SK-MEL-5 (cell line): ENCODE measurements at places on chromosomes 12 and 14.
A peak's percentile ranks its signal among the peaks of the same experiment; 100 is the strongest.

DNA sequence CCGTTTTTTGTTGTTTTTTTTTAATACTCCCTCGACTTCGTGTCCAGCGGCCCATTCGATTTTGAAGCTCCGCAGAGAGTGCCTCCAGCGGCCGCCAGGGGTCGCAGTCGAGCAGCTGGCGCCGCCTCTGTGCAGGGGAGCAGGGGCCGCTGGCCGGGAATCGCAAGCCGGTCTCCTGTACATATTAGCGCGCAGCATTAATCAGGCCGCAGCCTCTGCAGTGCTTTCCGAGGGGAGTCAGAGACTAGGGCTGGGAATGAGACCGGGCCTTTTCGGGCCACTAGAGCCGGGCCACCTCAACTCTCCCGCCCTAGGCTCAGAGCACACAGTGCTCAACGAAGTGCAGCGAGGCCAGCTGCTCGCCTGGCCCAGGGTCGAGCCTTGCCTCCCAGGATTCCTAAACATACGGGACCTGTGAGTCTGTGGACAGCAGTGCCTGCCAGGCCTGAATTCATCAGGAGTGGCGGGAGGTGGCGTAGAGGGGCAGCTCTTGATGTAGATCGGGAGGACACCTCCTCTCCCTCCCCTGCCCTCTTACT, 81.8 kb downstream of the EMP1 start:
- DNase-seq, result peak; percentile 59

DNA sequence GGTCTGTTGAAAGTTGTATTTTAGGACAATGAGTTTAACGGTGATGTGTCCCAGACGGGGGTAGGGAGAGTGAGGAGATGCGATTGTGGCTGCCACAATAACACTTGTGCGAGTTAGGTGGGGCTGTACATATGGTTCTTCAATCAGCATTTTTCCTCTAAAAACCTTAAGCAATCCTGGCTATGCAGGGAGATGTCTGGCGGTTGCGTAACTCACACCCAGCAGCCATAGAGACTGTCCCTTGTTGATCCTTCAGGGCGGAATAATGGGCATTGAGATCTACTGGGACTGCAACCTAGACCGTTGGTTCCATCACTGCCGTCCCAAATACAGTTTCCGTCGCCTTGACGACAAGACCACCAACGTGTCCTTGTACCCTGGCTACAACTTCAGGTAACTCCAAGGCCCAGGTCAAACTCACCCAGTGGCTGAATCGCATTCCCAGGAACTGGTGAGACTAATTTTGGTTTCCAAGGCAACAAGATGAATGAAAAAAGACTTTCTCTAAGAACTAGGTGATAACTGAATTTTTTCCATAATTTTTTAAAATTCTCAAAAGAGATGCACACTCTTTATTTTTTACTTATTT, 34.6 kb downstream of the P2RX7 start:
- no peak for DNase-seq

DNA sequence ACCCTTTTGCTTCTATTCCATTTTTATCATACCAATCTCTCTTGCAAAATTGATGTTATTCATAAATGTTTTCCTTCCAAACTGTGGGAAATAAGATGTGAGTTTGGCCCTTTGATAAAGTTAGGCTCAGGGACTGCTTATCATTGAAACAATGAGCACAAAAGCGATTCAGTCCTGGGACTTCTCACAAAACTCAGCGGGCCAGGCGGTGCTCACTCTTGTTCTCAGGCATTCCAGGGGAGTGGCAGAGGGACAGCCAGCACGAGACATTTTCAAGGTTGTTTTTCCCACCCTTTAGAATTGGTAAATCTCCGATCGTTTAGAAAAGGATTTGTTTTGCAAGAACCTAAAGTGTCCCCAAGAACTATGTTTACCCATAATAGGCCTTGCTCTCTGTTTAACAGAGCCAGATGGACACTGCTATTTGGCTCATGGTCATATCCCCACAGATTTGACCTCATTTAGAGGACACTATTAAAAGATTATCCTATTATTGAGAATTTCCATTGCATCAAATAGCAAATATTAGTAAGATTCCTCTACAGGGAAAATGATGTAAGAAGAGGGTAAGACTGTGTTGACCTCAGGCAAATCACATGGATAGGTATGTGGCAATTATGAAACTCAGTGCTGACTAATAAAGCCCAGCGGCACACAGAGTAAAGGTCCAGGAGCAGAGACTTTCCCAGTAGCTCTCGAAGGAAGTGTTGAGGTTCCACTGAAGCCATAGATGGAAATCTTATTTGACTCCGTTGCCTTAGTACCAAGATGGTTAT, 102.7 kb upstream of the USP44 start:
- DNase-seq, result peak; percentile 16

- DNase-seq, result peak; percentile 30
These were observed 17.2 kb upstream of the NRXN3 start for GRCh38 chr14:78153064-78153341.

GRCh38 chr12:14907953-14908352, 22.3 kb upstream of the MGP start:
- no peak for DNase-seq

- DNase-seq, result no peak
These were observed 3.0 kb downstream of the PACS2 start for GRCh38 chr14:105317546-105317945.

- DNase-seq, result no peak
These were observed 52.5 kb downstream of the BEGAIN start for GRCh38 chr14:100534528-100535286.

DNA sequence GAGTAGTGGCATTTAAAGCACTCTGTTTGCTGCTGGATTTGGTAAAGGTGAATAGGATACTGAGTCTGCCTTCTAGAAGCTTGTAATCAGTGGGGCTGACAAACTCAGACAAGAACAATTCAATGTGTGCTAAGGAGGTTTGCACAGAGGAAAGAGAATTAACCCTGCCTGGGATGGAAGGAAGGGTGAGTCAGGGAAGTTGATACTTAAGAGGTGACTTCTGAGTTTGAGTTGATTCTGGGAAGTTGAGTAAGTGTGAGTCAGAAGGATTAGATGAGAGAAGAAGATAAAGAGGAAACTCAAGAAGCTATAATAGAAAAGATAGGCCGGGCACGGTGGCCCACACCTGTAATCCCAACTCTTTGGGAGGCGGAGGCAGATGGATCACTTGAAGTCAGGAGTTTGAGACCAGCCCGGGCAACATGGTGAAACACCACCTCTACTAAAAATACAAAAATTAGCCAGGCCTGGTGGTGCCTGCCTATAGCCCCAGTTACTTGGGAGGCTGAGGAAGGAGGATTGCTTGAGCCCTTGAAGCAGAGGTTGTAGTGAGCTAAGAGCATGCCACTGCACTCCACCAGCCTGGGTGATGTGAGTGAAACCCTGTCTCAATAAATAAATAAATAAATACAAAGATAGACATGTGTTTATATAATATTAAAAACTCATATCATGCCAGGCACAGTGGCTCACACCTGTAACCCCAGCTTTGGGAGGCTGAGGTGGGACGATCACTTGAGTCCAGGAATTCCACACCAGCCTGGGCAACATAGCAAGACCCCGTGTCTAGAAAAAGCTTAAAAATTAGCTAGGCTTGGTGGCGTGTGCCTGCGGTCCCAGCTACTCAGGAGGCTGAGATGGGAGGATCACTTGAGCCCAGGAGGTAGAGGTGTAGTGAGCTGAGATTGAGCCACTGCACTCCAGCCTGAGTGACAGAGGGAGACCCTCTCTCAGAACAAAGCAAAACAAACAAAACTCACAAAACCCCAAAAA, 126.8 kb upstream of the CPM start:
- DNase-seq, result no peak

DNA sequence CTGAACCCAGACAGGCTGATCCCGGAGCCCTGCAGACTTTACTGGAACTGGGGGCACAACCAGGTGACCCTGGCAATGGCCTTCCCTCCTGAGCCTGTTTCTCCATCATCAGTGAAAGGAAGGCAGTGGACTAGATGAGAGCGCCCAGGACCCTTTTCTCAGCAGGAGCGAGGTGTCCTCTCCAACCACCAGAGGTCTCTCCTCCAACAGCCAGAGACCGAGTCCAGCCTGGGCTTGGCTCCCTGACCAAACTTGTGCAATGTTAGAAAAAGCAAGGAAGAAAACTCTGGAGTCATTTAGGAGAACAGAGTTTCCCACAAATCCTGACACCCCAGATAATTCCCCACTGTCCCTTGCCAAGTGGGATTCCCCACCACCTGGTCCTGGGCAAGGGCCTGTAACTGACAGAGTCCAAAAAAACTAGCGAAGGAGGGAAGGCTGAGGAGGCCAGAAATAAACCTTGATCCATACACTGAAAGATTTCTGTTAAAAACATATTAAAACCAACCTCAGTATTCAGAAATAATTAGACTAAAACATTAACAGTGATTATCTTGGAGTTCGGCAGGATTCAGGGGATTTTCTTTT, 9.0 kb downstream of the RPS6KL1 start:
- DNase-seq, result peak; percentile 83

DNA sequence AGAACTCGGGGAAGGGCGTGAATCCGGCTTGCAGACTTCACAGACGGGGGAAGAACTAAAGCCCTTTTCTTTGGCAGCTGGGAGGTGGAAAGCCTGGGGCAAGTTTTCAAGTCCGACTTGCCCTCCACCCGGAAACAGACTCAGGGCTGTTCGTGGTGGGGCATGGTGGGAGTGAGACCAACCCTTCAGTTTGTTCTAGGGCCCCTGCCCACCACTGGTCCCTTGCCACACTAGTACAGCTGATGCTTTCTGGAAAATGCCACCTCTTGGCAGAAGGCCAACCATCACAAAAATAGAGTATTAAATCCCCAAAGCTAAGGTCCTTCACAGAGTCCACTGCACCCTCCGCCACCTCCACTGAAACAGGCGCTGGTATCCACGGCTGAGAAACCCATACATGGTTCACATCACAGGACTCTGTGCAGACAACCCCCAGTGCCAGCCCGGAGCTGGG, 50.4 kb upstream of the DDX11 start:
- DNase-seq, result peak; percentile 41

GRCh38 chr14:104553166-104554087, 26.1 kb upstream of the C14orf180 start:
- DNase-seq, result no peak

GRCh38 chr14:54471641-54472040, 17.1 kb downstream of the GMFB start:
- no peak for DNase-seq

GRCh38 chr12:61857968-61858367, 402.2 kb upstream of the USP15 start:
- no peak for DNase-seq

GRCh38 chr12:3135522-3136461, 58.6 kb downstream of the TSPAN9 start:
- DNase-seq, result peak; percentile 79

- DNase-seq, result no peak
These were observed 8.6 kb upstream of the ANKRD9 start for GRCh38 chr14:102518063-102518648.

- no peak for DNase-seq
These were observed 120.8 kb downstream of the PTCSC3 start for GRCh38 chr14:36055681-36056225.

DNA sequence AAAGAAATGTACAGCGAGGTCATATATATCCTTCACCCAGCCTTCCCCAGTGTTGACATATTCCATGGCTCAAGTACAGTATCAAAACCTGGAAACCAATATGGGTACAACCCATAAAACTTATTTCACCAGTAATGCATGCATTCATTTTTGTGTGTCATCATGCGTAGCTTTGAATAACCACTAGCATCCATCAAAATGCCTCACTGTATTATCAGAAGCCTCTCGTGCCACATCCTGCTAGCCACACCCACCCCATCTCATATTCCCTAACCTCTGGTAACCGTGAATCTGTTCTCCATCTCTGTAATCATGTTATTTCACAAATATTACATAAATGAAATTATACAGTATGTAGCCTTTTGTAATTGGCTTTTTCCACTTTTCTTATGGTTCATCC, 314.3 kb downstream of the RAD51B start:
- no peak for DNase-seq

- DNase-seq, result no peak
These were observed 862.2 kb upstream of the MDGA2 start for GRCh38 chr14:48537600-48537999.

DNA sequence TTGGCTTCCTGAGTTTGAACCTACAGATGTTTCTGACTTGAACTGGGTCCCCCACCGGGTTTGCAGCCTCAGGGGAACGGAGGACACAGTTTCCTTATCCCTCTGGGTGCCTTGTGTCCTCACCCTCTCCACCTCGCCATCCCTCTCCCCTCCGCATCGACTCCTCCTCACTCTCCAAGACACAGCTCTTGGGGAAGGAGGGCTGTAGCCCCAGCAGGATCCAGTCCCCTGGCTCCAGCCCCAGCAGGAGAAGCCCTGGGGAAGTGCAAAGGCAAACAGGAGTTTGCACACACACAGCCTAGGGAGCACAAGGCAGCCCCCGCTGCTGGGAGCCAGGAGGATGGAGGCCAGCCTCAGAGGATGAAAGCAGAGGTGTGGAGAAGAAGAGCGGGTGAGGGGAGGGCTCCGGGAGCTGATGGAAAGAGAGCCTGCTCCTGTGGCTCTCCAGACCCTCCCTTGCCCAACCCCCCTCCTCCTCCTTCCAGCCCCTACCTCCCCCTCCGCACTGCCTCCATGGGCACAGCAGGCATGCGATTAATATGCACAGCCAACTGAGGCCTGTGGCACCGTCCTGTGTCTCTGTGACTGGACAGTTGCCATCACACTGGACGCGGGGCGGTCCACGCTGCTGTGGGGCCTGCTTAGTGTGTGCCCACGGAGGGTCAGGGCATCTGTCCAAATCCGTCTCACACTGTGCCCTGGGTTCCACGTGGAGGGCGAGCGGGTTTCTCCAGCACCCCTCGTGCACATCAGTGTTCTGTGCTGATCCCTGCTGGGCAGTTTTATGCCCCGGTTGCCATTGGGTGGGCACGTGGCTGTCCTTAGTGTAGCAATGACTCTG, 193.7 kb upstream of the DIO3 start:
- DNase-seq, result no peak

DNA sequence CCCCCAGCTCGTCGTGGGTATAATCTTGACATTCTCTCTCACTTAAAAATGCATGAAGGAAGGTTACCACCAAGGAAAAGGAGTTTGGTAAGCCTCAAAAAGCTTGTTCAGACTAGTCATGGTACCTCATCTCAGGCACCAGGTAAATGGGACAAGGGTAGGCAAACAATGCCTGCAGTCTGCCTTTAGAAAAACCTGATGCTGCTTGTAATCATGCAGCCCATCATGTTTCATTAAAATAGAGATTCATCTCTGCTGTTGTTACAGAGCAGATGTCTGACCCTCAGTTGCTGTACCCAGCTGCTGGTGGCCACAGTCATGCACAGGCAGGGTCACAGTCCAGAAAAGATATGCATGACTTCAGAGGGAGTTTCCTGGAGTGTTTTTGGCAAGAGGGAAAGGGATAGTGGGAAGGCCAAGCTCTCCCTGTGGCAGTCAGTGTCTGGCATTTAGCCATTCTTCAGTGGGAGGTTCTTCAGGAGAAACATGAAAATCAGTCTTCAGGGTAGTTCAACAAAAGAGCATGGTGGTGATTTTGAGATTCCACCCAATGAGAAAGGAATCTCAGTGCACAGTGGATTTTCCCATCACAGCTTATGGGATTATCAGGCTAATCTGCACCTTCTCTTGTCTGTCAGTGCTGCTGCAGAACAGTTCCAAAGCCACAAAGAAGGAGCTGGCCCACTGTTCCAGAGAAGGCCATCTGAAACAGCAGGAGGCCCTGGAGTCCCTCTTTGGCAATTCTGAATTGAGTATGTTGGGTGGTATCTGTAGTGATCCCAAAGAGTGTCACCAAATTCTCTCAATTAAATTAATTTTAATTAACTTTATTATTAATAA, 202.7 kb upstream of the FRMD6 start:
- DNase-seq, result no peak
